A375 (cell line): ENCODE measurements at places on chromosomes 5 and 9. TPM values are rescaled to one million over a fixed set of nuclear protein-coding genes. Genes with fewer than 3 reads are reported as not detected.

ROR2 gene
- total RNA-seq = 0.15 TPM in 1 of 2 replicates, not detected in the other

SEMA5A gene
- total RNA-seq = 0.08 and 0.13 TPM in 2 replicates

C9orf43 gene
- total RNA-seq = 0.42 and 0.45 TPM in 2 replicates

NRG2 gene
- total RNA-seq = 8.5 and 8.9 TPM in 2 replicates

EQTN gene
- not detected in 2 replicates for total RNA-seq
